Globus pallidus (tissue), 1 donor: ENCODE measurements at places on chromosomes 16 and 17.

- no peak for DNase-seq
Measured at GRCh38 chr17:83054518-83055125, 24.8 kb upstream of the METRNL start.

- DNase-seq = no peak
Measured at GRCh38 chr16:53984936-53985335, 281.0 kb downstream of the FTO start.

DNA sequence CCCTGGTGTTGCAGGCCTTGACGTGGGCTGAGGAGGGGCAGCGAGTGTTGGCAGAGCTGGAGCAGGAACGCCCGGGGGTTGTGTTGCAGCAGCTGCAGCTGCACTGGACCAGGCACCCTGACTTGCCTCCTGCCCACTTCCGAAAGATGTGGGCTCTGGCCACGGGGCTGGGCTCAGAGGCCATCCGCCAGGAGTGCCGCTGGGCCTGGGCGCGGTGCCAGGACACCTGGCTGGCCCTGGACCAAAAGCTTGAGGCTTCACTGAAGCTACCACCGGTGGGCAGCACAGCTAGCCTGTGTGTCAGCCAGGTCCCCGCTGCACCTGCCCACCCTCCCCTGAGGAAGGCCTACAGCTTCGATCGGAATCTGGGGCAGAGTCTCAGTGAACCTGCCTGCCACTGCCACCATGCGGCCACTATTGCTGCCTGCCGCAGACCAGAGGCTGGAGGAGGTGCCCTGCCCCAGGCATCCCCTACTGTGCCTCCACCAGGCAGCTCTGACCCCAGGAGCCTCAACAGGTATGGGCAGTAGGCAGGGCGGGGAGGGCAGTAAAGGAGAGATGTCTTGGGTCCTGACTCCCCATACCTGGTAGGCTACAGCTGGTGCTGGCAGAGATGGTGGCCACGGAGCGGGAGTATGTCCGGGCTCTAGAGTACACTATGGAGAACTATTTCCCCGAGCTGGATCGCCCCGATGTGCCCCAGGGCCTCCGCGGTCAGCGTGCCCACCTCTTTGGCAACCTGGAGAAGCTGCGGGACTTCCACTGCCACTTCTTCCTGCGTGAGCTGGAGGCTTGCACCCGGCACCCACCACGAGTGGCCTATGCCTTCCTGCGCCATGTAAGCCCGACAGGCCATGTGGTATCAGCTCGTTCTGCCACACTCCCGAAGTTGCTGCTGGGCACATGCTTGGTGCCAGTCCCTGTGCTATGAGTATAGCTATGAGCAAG lies 5.6 kb downstream of the PLEKHG4 start:
- no peak for DNase-seq

DNA sequence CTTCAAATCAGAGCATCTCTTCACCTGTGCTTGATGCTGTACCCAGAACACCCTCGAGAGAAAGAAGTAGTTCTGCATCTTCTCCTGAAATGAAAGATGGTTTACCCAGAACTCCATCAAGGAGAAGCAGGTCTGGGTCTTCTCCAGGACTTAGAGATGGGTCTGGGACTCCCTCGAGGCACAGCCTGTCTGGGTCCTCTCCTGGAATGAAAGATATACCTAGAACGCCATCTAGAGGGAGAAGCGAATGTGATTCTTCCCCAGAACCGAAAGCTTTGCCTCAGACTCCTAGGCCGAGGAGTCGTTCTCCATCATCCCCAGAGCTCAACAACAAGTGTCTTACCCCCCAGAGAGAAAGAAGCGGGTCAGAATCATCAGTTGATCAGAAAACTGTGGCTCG lies 12.3 kb downstream of the SRRM2 start:
- DNase-seq = no peak

GRCh38 chr17:81409190-81409935 lies 14.1 kb downstream of the BAHCC1 start:
- no peak for DNase-seq

DNA sequence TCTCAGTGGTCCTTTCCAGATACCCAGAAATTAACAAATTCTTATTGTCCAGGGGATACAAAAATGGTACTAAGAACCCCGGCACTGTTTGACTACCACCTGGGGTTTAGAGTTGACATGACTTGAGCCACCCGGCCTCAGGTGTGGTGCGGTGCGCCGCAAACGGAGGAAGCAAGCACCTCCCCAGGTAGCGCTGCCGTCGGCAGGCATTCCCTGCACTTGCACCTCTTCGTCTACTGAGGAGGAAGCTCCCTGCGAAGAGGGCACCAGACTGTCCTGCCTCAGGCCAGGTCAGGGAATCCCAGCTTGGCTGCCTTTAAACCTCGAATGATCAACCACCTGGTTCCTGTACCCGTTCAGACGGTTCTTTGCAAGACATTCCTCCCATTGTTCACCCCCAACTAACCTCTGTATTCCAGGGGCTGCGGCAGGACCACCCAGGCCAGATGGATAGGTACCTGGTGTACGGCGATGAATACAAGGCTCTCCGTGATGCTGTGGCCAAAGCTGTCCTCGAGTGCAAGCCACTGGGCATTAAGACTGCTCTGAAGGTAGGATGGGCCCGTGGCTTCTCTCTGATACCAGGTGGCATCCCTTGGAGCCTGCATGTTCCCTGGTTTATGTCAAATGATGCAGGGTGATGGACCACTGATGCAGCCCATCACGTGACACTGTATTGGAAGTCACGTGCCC lies 40.8 kb upstream of the ENDOV start:
- DNase-seq = no peak

GRCh38 chr17:65231662-65232335 lies 94.6 kb downstream of the RGS9 start:
- peak; percentile 28 for DNase-seq

DNA sequence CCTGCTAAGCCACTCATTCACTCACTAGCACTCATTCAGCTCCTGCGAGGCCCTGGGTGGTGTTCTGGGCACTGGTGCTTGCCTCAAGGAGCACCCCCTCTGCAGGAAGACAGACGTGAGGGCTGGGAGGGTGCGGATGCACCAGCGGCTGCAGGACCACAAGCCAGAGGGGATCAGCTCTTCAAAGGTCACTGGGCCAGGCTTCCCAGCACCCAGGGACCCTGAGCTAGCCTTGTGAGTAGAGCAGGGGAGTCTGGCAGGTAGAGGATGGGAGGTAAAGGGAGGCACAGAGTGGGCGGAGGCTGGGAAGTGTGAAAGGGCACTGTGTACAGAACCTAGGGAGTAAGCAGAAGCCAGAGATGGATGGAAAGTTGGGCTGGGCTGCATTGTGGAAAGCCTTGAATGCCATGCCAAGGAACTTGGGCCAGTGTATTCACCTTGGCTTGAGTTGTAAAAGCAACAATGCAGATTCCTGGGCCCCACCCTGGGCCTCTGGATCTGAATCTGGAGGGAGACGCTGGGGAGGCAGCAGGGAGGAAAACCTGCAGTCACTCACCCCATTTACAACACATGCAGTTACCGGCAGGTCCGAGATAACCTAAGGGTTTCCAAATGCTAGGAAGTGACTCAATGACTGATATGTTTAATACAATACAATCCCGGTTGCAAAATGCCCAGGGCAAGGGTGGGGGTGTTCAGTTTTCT lies 1.7 kb downstream of the IL4R start:
- DNase-seq = no peak

DNA sequence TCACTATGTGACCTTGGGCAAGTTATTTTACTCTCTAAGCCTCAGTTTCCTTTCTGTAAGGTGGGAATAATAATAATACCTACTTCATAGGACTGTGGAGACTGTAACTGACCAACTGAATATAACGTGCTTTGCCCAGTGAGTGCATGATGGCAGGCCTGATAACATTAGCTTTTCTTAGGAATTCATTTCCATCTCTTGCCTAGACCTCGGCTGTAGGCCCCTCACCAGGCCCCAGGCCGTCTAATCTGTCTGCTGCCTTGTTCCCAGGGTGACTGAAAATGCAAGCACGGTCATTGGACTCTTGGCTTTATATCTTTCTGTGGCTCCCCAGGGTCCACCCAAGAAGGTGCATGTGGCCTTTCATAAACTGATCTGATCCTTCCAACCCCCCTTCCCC lies 6.7 kb upstream of the UBE2O start:
- DNase-seq = no peak

DNA sequence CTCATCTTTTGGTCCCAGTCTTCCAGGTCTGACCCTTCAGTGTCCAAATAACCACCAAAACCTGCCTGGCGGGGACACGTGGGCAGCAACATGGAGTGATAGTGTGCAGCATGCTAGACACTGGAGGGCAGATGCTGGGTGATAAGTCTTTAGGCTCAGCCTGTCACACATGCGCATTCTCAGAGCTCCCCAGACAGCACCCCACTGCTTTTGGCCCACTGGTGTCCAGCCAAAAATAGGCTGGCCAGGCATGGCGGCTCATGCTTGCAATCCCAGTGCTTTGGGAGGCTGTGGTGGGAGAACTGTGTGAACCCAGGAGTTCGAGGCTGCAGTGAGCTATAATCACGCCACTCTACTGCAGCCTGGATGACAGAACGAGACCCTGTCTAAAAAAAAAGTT lies 12.3 kb downstream of the GINS2 start:
- DNase-seq = no peak

- DNase-seq = peak; percentile 44
Measured at GRCh38 chr17:32461853-32462617, 17.7 kb downstream of the PSMD11 start.

- DNase-seq = peak; percentile 57
Measured at GRCh38 chr17:42116705-42117396, 4.3 kb downstream of the KAT2A start.

DNA sequence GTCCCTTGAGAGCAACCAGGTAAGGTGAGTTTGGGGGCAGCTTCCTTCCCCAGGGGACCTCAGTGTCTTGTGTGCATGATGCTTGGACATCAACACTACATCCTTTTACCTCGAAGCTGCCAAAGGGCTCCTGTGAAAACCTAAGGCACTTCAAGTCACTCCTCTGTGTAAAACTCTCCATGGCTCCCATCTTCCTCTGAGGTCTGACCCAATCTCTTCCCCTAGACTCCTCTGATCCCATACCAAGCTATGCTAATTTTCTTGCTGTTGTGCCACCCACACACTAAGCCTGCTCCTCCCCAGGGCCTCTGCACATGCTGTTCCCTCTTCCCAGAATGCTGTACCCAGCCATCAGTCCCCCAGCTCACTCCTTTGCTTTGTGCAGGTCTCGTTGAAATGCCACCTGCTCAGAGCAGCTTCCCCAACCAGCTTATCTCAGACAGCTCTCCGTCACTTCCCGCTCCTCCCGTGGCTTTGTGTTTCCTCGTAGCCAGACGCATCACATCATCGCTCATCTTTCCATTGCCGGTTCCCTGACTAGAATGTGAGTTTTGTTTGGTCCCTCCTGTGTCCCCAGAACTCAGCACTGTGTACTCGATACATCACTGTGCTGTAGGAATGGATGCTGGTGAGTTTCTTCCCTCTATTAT lies 78.4 kb downstream of the CNGB1 start:
- peak; percentile 5 for DNase-seq

DNA sequence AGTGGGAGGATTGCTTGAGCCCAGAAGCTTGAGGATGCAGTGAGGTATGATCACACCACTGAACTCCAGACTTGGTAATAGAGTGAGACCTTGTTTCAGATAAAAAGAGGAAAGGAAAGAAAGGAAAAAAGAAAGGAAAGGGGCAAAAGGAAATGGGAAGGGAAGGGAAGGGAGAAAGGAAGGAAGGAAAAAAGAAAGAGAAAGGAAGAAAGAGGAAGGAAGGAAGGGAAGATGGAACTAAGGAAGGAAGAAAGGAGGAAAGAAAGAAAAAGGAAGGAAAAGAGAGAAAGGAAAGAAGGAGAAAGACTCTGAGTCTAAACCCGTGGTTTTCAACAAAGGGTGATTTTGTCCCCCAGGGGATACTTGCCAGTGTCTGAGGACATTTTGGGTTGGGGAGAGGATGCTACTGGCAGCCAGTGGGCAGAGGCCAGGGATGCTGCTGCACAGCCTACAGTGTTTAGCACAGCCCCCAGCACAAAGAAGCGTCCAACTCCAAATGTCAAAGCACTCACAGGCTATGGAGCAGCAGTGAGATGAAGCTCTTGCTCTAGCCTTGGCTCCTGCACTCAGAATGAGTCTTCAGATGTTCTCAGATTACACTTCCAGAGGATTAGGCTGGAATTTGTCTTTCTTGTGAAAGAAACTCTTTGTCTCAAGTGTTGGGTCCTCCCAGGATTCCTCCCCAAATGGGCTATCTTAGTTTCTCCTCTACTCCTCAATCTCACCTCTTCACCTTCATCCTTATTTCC lies 64.2 kb downstream of the BMERB1 start:
- DNase-seq = no peak

- peak; percentile 45 for DNase-seq
Measured at GRCh38 chr17:51435641-51436091, 175.3 kb downstream of the UTP18 start.

GRCh38 chr16:58768145-58768544 lies 34.0 kb upstream of the GOT2 start:
- DNase-seq = no peak

DNA sequence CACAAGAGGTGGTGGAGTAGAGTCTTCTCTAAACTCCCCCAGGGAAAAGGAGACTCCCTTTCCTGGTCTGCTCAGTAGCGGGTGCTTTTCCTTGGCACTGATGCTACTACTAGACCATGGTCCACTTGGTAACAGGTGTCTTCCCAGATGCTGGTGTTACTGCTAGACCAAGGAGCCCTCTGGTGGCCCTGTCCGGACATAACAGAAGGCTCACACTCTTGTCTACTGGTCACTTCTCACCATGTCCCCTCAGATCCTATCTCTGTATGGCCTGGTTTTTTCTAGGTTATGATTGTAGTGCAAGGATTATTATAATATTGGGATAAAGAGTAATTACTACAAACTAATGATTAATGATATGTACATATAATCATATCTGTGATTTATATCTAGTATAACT lies 49.7 kb upstream of the ARL4D start:
- DNase-seq = no peak
